Effector CD4-positive, alpha-beta T cell (primary cell): ENCODE measurements at places on chromosomes 1 and 21.

GRCh38 chr1:205091043-205091740 is 6.9 kb upstream of the TMEM81 start:
- no peak for DNase-seq

- no peak for DNase-seq
Measured at GRCh38 chr1:59928996-59929395, 2.4 kb upstream of the CYP2J2 start.

GRCh38 chr1:207186503-207186902 is 82.5 kb downstream of the C4BPA start:
- DNase-seq = no peak

DNA sequence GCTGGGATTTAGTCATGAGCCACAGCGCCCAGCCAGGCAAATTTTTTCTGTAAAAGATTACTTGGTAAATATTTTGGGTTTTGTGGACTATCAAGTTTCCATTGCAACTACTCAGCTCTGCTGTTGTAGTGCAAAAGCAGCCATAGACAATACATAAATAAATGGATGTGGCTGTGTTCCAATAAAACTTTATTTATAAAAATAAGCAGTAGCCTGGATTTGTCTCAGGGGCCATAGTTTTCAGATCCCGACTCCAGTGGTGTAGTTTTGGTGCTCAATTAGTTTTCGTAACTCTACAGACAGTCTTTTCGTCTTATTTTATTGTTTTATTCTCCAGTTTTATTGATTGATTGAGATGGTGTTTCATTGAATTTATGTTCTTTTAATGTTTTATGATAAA is 80.1 kb upstream of the IVNS1ABP start:
- DNase-seq = no peak

DNA sequence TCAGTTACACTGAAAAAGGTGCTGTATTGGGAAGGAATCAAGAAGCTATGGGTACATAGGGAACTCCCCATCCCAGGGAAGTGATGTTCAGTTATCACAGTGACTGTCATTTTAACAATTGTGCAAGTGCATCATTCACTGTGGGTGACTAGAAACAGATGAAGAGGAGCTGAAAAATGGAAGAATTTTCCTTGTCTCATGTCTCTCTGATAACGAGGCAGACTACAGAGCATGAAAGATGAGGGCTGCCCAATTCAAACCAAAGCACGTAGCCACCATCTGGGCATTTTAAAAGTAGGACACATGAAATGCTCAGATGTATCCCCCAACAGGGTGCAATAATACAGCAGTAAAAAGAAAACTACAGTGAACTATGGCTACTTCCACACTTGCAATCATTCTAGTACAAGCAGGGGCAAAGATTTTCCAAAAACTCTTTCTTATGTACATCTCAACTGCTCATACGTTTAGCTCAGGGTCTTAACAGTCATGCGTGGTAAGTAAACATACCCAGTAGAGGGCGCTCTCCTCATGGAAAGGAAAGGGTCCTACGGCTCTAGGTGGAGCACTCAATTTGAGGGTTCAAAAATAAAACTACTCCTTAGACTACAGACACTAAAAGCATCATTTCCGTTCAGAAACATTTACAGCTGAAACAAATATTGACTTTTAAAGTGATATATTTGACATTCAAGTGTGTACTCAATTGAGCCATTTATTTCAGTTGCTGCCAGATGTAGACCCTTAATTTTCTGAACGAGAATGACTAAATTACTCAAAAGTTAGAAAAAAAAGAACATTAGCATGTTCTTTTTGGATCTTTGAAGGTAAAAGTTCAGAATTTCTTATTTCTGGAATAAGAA is 143.2 kb downstream of the KCTD3 start:
- no peak for DNase-seq

- no peak for DNase-seq
Measured at GRCh38 chr1:63592536-63593302, 492 bp upstream of the PGM1 start.

- no peak for DNase-seq
Measured at GRCh38 chr1:212281590-212281989, 3.6 kb upstream of the PPP2R5A start.
